ENCODE measurements at places on chromosomes 4 and X.
A peak's percentile ranks its signal among the peaks of the same experiment; 100 is the strongest.

DNA sequence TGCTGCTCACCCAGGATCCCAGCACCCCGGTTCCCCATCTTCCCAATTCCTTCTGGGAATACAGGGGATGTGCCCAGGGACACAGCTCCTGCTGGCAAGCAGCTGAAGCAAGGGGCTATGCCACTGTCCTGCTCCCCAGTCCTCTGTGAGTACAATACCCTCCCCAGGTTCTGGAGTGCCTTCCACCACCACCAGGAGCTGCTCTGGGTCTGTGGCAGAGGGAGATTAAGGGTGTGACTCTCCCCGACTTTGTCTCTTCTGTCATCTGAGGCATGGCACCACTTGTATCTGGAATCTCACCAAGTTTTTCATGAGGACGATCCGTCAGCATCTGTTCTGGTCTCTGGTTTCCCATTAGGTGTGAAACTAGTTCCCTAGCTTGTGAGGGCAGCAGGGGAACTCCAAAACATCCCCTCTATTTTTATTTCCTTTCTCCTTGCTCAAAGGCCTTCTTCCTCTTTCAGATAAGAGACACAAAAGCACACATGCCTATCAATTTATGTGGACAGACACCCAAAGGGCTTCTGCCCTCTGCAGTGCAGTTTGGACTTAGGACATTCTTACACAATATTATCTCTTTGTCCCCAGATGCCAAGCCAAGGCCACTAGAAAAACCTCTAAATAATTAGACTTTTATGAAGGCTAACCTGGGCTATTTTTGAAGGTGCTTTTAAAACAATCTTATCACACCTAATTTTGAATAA, 26.8 kb downstream of the MGST2 start:
- no peak for DNase-seq

DNA sequence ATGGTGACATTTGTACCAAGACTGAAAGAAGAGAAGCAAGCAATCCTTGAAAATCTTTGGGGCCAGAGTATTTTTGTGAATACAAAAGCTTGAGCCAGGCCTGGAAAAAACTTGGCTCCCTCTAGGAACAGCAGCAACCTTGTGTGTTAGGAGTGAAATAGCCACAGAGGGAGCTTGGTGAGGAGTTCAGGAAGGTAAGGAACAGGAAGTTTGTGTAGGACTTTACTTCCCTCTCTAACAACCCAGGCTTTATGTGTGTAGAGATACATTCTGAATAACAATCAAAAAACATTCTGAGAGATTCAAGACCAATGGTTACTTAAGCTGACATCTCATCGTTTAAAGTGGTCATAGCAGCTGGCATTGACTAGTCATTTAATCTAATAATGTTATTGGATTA, 668.5 kb downstream of the PCDH18 start:
- DNase-seq, result no peak

DNA sequence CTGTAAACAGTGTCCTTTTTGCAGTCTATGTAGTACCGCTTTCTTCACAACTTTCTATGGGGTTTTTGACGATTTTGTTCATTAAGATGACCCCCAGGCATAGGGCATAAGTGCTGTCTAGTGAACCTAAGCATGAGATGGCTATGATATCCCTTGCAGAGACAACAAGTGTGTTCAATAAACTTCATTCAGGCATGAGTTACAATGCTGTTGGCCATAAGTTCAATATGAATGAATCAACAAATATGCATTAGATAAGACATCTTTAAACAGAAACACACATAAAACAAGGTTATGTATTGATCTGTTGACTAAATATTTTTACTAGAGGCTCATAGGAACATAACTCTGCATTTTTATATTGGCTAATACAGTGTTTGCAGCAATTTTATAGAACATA, 1322.0 kb downstream of the ARAP2 start:
- no peak for DNase-seq

DNA sequence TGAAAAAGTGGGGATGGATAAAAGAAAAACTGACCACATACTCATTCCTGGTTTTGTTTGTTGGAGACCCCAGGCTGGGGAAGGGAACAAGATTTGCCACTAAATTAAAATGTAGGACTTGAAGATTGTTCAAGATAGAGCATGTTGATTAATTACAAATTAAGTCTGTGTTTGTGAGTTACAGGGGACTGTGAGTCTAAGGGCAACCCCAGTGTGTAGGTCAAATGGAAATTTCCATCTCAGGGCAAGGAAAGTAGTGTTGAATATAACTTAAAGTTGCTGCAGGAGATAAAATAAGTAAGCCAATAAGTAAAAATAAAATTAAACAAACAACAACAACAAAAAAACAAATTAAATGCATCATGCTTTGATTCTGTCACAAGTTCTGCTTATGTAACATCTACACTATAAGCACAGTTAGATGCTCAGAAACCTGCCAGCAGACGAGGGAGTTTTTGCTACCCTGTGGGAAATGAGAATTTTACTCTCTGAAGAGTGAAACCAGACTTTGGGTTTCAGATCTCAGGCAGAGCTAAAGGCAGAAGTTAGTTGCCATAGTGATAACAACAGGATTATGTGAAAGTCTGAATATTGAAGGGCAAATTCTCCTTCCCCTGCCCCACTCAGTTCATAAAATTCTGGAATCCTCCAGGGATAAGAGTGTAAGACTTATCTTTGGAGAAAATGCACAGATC, 352.3 kb downstream of the GRXCR1 start:
- no peak for DNase-seq

- no peak for DNase-seq
Measured at GRCh38 chr4:4856071-4857000, 3.1 kb upstream of the MSX1 start.

GRCh38 chr4:57233386-57233785, 123.2 kb upstream of the IGFBP7 start:
- no peak for DNase-seq

DNA sequence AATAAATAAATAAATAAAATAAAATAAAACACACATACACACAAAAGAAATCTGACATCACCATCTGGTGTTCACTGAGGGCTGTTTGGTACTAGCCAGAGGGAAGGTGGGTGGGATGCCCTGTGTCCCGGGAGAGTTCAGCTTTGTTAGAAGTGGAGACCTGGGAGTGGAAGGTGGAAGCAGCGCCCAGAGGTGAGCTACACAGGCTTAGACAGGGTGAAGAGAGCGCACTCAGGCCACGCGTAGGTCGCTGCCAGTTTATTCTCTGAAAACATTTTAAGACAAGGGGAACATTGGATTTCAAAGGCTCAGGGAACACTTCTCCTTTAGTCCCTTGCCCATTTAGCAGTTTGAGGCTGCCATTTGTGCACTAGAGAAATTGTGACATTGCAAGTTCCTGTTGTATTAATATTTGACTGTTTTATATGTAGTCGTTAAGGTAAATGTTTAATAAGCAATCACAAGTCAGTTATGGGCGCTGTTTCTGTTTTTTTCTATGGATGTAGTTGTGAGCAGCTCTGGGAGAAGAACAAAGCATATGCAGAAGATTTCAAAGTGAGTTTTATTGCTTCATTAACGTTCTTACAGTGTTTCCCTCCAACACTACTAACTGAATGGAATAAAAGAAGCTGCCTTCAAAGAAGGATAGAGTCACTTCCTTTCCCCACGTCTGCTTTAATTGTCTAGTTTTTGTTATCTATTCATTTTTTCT, 405.5 kb upstream of the NR3C2 start:
- DNase-seq, result no peak

GRCh38 chrX:41828826-41829225, 94.5 kb downstream of the CASK start:
- DNase-seq, result no peak

- no peak for DNase-seq
Measured at GRCh38 chrX:14591976-14592375, 62.6 kb downstream of the GLRA2 start.

- no peak for DNase-seq
Measured at GRCh38 chr4:46506876-46507275, 116.9 kb upstream of the GABRA2 start.

DNA sequence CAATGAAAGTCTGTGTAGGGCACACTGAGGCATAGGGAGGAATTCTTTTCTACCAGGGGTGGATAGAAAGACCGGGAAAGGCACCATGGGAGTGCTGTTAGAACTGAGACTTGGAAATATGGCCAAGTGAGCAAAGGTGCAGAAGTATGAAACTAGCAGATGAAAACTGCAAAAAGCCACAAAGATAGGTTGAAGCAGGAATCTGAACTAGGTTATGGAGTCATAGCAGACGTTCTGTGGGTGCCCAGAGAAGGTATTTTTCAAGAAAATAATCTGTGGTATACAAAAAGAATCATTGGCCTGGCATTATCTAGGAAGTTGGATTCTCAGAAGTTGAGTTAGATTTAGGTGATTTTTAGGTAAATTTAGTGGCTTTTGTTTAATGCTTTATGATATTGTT, 48.5 kb downstream of the SMAD1 start:
- DNase-seq, result no peak

DNA sequence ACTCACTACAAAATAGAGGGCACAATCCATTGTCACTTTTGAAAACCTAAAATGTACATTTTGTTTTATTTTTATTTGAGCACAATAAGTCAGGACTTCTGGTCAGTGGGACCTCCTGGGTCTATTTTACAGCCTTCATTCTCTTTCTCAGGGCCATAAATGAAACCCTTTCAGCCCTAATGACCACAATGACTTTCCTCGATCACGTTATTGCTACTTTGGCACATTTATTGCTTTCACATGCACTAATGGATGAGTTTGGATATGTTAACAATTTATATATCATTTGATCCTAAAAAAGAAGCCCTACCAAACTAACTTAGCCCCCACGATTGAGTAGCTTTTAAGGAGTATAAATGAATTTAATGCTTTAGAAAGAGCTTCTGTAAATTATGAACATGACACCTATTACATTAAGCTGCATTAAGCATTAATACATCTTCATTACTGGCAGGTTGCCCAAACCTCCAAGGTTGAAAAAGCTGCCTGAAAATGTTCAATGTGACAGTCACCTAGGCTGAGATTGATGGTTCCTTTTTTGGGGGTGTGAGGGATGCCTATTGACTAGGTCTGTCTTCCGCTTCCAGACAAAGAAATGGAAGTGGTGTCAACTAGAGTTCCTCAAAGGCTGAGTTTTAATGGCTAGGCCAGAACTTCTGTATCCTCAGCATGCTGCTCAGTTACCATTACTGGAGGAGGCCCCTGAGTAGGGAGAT, 296.4 kb downstream of the GPAT3 start:
- no peak for DNase-seq

- DNase-seq, result no peak
Measured at GRCh38 chrX:88526385-88526784, 220.6 kb upstream of the CPXCR1 start.

- no peak for DNase-seq
Measured at GRCh38 chrX:40244980-40245379, 147.2 kb upstream of the BCOR start.

DNA sequence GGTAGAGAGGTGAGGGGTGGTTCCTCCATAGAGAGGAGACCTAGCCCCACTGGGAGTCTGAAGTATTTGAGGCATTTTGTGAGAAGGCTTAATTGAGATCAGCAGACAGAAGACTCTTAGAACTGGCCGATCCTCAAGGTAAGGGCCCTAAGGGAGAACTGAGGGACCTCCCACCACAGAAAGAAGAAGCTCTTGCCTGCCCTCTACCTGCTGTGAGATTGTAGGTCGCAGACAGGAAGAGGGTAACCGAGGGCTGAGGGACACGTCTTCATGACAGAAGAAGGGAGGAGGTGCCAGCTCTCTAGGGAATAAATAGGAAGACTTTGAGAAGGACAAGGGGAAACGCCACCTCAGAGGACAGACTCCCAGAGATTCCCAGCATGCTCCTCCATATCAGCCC, 24.1 kb upstream of the MAGEC1 start:
- DNase-seq, result no peak

- no peak for DNase-seq
Measured at GRCh38 chr4:146273204-146273901, 59.0 kb downstream of the REELD1 start.

DNA sequence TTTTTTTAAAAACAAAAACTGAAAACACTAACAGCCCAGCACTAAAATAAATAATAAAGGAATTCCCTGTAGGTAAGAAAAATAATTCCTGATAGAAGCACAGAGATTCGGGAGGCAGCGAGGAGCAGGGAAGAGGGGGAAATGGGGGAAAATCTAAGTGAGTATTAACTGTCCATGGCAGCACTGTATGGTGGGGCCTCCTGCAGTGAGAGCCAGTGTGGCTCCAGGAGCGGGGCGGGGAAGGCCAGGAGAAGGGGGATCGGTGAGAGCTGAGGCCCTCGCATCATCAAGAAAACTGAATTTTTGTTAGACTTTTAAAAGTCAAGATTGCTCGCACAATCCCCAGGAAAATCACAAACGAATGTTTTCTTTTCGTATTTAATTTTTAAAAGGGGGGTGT, 14.1 kb downstream of the RNF212 start:
- no peak for DNase-seq

- DNase-seq, result no peak
Measured at GRCh38 chrX:41932885-41933284, 9.5 kb upstream of the CASK start.

GRCh38 chr4:133152330-133152821, 3.3 kb downstream of the PCDH10 start:
- DNase-seq, result no peak

DNA sequence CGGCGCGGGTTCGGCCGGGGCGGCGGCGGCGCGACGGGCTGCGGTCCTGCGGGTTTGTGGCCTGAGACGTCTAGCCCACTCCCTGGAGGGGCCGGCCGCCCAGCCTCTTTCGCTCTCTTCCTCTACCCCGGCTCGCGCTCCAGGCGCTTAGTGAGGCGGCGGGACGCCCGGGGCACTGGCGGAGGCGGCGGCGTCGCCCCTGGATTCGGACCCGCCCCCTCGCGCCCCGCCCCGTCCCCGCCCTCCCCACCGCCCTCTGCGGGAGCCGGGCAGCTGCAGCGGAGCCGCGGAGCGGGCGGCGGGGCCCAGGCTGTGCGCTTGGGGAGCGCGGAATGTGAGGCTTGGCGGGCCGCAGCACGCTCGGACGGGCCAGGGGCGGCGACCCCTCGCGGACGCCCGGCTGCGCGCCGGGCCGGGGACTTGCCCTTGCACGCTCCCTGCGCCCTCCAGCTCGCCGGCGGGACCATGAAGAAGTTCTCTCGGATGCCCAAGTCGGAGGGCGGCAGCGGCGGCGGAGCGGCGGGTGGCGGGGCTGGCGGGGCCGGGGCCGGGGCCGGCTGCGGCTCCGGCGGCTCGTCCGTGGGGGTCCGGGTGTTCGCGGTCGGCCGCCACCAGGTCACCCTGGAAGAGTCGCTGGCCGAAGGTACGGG, at the start of gene BMP2K:
TSS of gene BMP2K (plus strand) at position 272 of the 650 bp plus-strand sequence. CDS start at position 466, 194 bp downstream.
- peak; percentile 56 for DNase-seq

All from stimulated activated CD8-positive, alpha-beta memory T cell treated with anti-CD3 and anti-CD28 coated beads, Interleukin-4, amount 100 ng/mL, for 1 hour (primary cell).